H7 (cell line): ENCODE measurements at places on chromosomes 1 and 21. TPM values are rescaled to one million over a fixed set of nuclear protein-coding genes. Genes with fewer than 3 reads are reported as not detected.

KCNJ15 gene
- 0.33 TPM in 1 of 2 replicates, not detected in the other for total RNA-seq

RGS8 gene
- total RNA-seq: 2.3 and 14.2 TPM in 2 replicates

FNDC5 gene
- 0.63 and 4.4 TPM in 2 replicates for total RNA-seq

XCL2 gene
- total RNA-seq: not detected in 2 replicates

RGS13 gene
- total RNA-seq: not detected in 2 replicates
